ENCODE measurements at places on chromosomes 4 and X.
A peak's percentile ranks its signal among the peaks of the same experiment; 100 is the strongest.

- peak; percentile 1 for DNase-seq
Observed at GRCh38 chrX:50920132-50920531, 9.6 kb downstream of the BMP15 start.

GRCh38 chr4:40987151-40987550 lies 227.2 kb downstream of the APBB2 start:
- DNase-seq = no peak

- peak; percentile 34 for DNase-seq
Observed at GRCh38 chr4:808860-809570, 16.9 kb downstream of the CPLX1 start.

DNA sequence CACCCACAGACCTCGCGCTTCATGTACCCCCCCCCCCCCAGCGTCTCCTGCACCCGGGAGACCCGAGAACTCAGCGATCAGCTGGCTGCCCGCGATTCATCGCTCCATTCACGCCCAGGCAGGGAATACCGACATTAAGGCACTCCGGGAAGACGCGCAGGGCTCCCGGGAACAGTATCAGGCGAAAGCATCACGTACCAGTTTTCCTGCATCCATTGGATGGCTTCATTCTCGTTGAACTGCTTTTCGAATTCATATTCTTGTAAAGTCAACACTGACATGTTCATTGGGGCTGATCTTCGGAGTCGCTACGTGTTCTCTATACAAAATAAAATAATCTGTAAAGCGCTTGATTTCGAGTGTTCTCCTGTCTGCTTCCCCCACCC lies 373 bp downstream of the ELOVL6 start:
- DNase-seq = peak; percentile 52

GRCh38 chr4:38178392-38178995 lies 218.3 kb downstream of the PTTG2 start:
- DNase-seq = no peak

GRCh38 chr4:7326306-7326692 lies 108.4 kb downstream of the PSAPL1 start:
- no peak for DNase-seq

DNA sequence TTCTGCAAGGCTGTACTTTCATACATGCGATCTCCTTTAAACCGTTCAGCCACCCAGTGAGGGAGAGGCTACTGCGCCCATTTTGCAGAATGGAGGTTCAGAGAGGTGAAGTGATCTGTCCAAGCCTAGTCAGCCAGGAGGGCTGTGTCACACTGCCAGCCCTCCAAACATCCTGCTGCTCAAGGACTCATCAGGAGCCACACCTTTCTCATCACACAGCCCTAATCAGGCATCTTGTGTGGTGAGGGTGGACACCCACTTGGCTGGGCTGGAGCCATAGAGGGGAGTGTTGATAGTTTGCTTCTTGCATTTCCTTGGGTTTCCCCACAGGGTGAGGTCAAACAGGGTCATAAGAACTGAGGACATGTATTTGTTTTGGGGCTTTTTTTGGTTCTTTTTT lies 5.4 kb upstream of the CXCR3 start:
- no peak for DNase-seq

- DNase-seq = no peak
Observed at GRCh38 chr4:144819591-144819990, 173.6 kb downstream of the HHIP start.

GRCh38 chr4:54657185-54657550 lies 589 bp upstream of the KIT start:
- no peak for DNase-seq

- no peak for DNase-seq
Observed at GRCh38 chr4:1772853-1773538, 20.1 kb upstream of the FGFR3 start.

DNA sequence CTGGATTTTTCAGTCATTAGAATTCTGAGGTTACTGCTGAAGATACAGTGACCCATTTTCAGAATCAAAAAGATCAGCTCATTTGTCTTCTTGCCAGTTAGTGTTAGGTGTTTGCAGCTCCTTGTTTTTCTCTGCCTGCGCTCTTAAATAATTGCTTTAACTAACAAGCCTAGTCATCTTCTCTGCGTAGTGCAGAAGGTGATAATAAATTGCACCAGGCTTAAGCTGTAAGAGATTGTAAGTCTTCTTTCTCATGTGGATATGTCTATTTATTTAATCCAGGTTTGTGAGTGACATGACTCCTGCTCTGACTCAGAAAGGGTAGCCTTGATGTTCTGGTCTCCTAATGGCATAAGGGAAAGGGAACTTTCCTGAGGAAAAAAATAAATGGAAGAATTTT lies 167.2 kb downstream of the CEP135 start:
- peak; percentile 31 for DNase-seq

- DNase-seq = no peak
Observed at GRCh38 chr4:188328966-188329365, 189.7 kb downstream of the TRIML1 start.

DNA sequence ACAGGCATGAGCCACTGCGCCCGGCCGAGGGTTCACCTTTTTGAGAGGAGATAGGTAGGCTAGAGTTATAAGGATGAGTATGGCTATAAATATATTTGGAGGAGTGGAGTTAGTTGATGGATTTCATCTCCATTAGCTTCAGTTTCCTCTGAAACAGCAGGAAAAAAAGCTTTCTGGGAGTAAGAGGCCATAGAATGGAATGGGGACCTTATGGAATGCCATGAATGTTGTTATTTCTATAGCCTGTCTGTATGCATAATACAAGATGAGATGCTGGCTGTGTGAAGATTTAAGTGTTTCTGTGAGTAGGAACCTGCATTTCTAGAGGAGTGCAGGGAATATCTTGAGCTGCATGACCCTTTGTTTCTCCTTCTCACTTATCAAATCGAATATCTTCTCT lies 114.9 kb upstream of the ARX start:
- DNase-seq = no peak

GRCh38 chrX:100883654-100884053 lies 9.5 kb upstream of the NOX1 start:
- DNase-seq = no peak

DNA sequence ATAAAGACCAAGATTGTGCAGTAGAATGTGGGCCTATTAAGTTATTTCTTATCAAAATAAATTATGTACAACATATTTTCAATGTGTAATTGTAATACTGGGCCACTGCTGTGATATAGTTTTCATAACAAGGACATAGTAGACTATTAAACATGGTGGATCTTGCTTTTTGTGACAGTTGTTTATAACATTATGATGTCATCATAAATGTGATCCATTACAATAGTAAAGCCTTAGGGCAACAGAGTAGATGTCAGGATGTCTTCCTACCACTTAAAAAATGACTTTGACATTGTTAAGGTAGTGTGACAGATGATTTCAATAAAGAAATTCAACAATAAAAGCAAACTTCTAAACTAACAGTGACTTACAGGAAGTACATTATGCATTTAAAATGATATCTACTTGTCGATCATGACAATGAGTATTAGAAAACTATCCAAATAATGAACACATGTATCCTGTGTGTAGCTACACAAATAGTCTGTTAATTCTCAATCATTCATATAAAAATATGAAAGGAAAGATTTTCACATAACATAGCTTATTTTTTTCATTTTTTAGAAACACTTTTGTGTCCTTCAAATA lies 5.3 kb upstream of the AGA start:
- no peak for DNase-seq

DNA sequence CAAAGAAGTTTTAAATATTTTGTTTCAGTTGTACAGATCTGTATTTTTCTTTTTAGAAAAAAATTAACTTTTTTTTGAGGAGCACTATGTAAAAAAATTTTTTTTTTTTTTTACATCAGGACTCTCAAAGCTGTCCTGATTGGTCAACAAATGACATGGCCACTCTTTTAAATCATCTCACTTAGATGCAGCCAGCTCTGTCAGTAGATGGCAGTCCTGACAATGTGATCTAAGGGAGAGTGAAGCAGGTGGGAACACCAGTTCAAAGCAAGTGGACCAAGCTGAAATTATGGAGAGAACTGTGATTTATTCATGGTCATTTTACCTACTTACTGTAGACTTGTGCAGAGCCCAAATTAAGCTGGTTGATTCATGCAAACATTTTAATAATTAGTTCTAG lies 174.7 kb upstream of the GPRIN3 start:
- peak; percentile 65 for DNase-seq

GRCh38 chr4:173013232-173013930 lies 155.2 kb upstream of the GALNT7 start:
- peak; percentile 73 for DNase-seq
